Type B pancreatic cell (in vitro differentiated cells): ENCODE measurements at places on chromosomes 6 and 20. TPM values are rescaled to one million over a fixed set of nuclear protein-coding genes. Genes with fewer than 3 reads are reported as not detected.

DNA sequence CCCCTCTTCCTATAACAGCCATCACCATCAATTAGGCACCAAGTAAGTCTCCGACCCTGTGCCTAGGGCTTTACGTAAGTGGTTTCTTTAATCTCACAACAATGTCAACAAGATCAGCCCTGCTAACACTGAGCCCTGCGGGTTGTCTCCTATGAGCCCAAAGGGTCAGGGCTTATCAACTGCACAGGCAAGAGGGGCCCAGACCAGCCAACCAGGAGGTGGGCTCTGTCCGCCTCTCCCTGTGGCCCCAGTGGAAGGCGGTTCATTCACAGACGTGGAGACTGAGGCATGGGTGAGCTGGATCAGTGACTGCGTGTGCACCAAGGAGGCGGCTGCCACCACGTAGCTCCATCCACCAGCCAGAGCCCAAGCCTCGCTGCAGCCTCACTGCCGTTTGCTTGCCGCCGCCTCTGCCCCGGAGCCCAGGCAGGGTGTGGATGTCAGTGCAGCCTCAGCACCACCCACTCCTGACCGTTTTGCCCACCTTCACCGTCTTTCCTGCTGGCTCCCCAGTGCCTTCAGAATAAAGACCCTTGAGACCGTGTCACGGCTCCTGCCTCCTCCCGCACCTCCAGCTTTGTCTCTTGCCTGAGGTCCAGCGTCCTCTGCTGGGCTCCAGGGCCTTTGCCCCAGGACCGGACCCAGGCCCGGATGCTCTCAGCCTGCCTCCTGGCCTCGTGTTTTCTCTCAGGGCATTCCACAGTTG lies 78.7 kb downstream of the DLL1 start:
- DNase-seq: peak; percentile 54

The ESF1 gene
- 12.6 and 17.7 TPM in 2 replicates for total RNA-seq

DNA sequence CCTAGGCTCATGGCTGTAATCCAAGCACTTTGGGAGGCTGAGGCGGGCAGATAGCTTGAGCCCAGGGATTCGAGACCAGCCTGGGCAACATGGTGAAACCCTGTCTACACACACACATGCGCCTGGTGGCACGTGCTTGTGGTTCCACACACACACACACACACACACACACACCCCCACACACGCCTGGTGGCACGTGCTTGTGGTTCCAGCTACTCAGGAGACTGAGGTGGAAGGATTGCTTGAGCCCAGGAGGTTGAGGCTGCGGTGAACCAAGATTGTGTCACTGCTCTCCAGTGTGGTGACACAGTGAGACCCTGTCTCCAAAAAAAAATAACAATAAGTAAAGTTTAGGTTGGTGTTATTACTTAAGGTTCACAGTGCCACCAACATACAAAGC lies 165.8 kb downstream of the ZFAND3 start:
- DNase-seq: no peak

- no peak for DNase-seq
Observed at GRCh38 chr6:53154071-53154470, 5.4 kb upstream of the GCM1 start.
